Hindlimb muscle (tissue), 1 donor: ENCODE measurements at places on chromosomes 1 and 21. TPM values are rescaled to one million over a fixed set of nuclear protein-coding genes. Genes with fewer than 3 reads are reported as not detected.

Gene KIF26B
- 0.99 TPM for polyA plus RNA-seq

Gene PRR9
- not detected for polyA plus RNA-seq

Gene PALMD
- 106 TPM for polyA plus RNA-seq

Gene FAM167B
- polyA plus RNA-seq, result 7.6 TPM

Gene ZFYVE9
- 19.0 TPM for polyA plus RNA-seq

Gene SLAMF6
- 0.31 TPM for polyA plus RNA-seq

Gene SH3D21
- polyA plus RNA-seq, result 3.4 TPM

Gene PHTF1
- 15.3 TPM for polyA plus RNA-seq

Gene RNF186
- polyA plus RNA-seq, result not detected

Gene RGS16
- 8.7 TPM for polyA plus RNA-seq

Gene NR1I3
- 1.1 TPM for polyA plus RNA-seq
